ENCODE measurements at places on chromosomes 3 and 15.
A peak's percentile ranks its signal among the peaks of the same experiment; 100 is the strongest.

DNA sequence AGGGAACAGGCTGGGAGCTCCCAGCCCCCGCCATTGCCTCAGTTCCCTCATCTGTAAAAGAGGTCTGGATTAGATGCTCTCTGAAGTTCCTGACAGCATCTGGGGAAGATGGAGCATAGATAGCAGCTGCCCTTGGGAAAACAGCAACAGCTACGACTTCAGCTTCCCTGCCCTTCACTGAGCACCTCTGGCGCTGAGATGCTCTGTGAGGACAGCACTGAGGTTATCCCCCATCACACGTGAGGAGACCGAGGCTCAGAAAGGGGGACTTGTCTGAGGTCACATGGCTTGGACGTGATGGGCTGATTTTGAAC, 11.1 kb upstream of the RPL29 start:
- DNase-seq, result no peak

DNA sequence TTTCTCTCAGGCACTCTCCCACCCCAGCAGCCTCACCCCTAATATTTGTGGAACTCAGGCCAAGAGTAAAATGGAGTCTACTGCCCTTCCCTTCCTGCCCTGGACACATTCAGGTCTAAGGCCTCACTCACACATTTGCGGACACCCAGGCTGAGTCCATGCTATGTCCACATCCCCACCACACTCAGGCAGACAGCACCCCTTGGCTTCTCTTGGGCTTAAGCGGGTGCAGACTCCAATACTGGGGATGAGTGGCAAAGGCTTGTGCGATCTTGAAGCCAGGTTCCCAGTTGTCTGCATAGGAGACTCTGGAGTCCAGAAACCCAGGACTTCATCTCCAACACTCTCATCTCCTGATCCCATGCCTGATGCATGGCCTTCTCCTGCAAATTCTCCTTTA, 17.5 kb upstream of the CFAP100 start:
- no peak for DNase-seq

DNA sequence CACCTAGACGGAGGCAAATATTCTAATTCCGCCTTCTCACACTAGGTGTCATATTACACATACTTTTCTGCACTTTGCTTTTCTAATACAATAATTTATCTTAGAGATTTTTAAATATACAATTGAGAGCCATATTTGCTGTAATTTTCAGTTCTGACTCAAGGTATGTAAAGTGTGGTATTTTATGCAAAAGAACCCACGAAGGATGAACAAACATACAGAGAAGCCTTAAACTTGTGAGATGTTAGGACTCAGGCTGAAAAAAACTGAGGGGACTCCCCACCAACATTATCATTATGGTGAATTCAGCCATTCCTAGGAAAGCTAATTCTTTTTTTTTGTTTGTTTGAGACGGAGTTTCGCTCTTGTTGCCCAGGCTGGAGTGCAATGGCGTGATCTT, 9.6 kb downstream of the ZBTB11 start:
- no peak for DNase-seq

DNA sequence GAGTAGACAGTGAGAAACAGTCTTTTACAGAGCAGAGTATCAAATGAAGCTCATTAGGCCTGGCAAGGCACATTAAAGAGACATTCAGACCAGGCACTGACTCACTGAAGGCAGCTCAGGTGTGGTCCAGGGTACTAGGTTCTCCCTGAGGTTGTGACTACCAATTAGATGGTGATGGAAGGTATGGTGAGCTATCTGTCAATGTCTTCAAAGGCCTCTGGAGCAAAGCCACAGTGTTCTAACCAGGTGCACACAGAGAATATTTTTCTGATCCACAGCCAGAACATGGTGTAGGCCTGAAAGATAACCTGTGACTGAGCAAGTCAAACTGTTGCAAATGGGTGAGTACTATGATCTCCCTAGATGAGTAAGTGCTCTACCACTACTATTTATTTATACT, 51.5 kb downstream of the EOMES start:
- DNase-seq, result no peak

GRCh38 chr3:100563228-100563627, 46.2 kb upstream of the ADGRG7 start:
- DNase-seq, result no peak

GRCh38 chr15:79900087-79900486, 3.3 kb upstream of the MTHFS start:
- no peak for DNase-seq

GRCh38 chr3:15294929-15295328, 37.5 kb downstream of the SH3BP5 start:
- peak; percentile 88 for DNase-seq

DNA sequence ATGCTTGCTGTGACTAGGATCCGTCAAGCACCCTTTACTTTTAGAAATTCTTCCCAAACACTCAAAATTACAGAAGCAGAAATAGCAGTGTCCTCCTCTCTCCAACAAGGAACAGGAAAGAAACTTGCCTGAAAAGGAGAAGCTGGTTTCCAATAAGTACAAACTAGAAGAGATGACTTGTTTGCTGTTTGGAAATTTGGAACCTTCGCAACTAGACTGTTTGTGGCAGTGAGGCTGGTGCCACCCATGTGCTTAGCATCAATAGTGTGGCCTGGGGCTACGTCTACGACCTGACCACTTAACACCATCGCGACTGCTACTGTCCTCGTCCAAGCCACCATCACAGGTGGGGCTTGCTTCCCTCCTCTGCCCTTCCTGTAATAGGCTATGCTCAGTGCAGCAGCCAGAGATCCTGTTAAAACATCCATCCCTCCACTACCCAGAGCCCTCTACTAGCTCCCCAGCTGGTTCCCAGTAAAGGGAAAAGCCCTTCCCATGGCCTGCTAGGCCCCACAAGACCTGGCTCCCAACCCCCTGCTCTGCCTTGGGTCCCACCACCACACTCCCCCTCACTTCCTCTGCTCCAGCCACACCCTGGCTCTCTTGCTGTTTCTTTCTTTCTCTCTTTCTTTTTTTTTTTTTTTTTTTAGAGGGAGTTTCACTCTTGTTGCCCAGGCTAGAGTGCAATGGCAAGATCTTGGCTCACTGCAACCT, 52.6 kb upstream of the CCR2 start:
- DNase-seq, result no peak

DNA sequence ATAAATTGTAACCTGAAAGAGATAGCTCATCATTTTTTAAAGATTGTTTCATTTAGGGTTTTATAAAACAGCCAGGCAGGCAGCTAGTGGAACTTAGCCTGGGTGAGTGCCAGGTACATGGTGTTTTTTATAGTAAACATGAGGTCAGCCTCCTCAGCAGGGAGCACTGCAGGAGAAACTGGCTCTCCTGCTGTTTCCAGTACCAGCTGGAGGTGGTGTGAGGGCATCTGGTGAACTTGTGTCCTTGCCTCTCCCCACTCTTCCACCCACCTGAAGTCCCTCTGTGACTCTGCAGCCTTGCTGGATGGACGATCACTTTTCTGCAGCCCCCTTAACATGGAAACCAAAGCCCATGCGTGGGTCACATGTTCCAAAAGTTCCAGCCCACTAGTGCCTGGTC, 128.4 kb downstream of the FAM174B start:
- DNase-seq, result no peak

- no peak for DNase-seq
These were observed 40.3 kb upstream of the TFRC start for GRCh38 chr3:196122021-196122687.

DNA sequence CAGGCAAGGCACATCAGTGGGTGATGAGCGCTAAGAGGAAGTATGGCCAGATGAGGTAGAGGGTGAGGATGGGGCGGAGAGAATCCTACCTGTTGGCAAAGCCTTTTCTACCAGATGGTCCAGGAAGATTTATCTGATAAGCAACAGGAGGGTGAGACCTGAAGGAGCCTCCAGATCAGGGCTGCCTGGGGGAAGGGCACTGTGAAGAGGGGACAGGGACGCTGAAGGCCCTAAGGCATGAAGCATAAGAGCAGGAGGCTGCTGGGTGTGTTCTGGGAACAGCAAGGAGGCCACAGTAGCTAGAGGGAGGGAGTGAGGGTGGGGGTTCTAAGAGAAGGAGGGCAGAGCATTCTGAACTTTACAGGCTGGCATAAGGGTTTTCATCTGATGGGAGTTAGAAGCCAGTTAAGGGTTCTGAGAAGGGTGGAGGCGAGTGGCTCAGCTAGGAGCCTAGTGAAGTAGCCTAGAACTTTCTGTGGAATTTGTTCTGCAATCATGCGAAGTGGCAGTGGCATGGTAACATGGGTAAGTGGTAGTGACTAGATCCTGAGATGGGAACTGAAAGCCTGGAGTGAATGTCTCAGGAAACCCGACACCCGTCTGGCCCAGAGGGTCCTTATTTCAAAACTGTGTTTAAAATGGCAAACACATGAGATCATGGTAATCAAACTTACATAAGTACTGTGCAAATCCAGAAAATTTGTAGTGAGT, 29.9 kb downstream of the CGNL1 start:
- no peak for DNase-seq

DNA sequence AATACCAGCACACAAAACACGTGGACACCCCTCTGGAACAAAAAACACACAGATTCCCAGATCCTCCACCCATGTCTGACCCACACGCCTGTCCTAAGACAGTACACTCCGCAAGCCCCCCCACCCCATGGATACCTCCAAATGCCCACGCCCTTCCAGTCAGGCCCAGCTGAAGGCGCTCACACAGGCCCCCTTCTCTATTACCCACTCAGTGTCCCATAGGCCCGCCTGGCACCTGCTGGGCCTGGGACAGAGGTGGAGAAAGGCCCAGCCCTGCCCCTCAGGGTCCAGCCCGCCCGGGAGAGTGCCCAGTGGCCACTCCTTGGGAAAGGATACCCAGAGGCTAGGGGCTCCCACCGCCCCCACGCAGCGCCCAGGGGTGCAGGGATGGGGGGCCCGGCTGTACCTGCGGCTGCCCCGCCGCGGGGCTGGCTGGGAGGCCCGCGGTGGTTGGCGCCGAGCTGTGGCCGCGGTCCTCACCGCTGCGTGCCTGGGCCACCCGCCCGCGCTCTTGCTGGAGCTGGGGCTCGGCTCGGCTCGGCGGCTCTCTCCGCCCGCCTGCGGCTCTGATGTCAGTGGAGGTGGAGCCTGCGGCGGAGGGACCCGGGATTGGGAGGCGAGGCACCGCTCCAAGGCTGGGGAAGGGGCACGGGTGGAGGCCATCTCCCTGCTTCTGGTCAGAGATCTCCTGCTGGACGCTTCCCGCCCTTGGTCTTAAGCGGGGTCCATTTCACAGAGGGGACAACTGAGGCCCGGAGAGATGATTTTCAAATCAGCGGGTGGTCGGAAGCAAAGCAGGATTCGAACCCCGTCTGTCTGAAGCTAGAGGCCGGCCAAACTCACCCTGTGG, at the start of gene CAMK1:
CAMK1 (minus strand) TSS at position 522 of the 850 bp plus-strand sequence. CDS start 2,198 bp downstream, outside the sequence.
- DNase-seq, result peak; percentile 64

GRCh38 chr15:70101459-70102113, 3.9 kb upstream of the TLE3 start:
- DNase-seq, result peak; percentile 88

DNA sequence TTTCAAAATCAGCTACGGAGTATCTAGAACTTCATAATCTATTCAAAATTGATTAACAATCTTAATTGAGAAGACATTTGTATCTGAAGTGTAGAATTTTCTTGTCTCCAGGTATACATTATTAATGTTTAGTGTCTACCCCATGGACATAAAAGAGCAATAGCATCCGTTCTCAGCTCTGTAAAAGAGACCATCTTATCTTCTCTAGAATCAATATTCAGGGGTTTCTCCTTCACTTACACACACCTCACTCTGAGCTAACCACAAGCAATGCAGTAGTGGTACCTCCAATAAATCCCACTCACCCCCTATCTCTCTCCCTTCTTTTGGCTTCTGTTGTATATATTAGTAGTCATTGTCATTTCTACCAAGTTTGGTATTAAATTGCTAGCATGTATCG, 16.2 kb downstream of the MBNL1 start:
- DNase-seq, result no peak

GRCh38 chr3:124960698-124961097, 26.1 kb upstream of the MUC13 start:
- no peak for DNase-seq

- DNase-seq, result no peak
These were observed 189.8 kb downstream of the MBNL1 start for GRCh38 chr3:152458376-152459117.

DNA sequence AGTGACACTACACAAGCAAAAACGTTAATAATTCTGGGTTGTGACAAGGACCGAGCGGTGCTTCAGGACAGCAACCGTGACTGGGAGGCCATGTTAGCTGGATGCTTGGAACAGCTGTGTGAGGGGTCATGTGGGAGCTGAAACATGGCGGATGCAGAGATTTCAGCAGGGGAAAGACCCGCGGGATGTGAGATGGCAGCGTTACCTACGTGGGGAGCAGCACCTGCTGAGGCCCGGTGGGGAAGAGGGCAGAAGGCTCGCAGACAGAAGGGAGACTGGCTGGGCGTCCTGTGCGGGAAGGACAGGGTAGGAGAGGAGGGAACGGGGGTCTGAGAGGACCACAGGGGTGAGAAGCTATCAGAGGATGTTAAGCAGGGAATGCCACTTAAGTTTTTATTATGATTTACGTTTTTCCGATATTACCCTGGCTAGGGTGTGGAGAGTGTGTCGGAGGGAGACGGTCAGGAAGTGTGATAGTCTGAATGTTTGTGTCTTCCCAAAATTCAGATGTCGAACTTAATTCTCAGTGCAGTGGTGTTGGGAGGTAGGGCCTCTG, 228.8 kb upstream of the LYSMD4 start:
- no peak for DNase-seq

DNA sequence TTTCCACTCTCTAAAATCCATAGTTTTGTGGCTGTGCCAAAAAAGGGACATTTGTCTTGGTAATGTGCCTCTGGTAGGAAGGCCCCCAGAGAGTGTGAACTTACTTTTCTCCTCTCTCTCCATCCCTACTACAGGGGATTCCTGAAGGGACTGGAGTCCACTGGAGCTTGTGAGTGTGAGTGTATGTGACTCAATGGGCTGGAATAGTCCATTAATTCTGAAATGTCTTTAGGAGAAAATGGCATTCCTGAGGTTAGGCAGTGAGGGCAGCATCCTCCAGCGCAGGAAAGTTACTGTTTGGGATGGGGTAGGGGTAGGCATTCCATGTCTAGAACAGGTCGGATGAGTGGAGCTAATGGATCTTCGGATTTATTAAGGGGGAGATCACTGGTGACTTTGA, 59.8 kb upstream of the CACNA2D3 start:
- DNase-seq, result no peak

DNA sequence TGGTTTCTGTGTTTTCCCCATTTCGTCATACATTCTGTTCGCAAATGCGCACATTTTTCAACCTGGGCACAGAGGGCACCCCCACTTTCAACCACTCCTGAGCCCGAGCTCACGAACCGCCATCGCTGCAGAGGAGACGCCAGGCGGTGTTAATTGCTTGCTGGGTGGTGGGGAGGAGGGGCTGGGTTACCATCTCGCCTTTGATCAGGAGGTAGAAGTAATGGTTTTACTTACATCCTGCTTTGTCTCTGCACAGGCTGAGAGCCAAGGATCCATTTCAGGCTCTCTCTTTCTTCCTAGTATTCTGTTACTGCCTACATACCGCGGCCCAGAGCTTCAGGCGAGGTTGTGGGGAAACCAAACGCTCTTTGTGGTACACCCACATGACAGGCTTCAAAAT, 177.3 kb upstream of the WNT5A start:
- DNase-seq, result no peak

DNA sequence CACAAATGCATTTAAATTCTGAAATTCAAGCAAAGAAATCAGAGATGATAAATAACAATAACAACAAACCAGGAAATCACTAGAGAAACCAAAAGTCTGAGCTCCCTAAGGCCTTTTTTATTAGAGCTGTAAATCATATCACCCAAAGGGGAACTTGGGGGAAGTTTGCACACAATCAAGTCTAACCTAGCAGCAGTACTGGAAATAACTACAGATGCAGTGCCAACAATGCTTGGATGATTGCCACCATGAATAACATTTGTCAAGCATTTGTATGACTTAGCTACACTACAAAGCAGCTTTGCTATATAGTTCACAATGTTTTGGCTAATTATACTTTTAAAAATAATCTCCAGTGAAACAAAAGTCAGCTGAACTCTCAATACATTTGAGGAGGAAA, 27.8 kb downstream of the SHQ1 start:
- DNase-seq, result peak; percentile 32
